ENCODE measurements at places on chromosomes 1 and 21.
A peak's percentile ranks its signal among the peaks of the same experiment; 100 is the strongest.

GRCh38 chr1:110639724-110640386 lies 33.7 kb upstream of the KCNA2 start:
- DNase-seq = no peak

DNA sequence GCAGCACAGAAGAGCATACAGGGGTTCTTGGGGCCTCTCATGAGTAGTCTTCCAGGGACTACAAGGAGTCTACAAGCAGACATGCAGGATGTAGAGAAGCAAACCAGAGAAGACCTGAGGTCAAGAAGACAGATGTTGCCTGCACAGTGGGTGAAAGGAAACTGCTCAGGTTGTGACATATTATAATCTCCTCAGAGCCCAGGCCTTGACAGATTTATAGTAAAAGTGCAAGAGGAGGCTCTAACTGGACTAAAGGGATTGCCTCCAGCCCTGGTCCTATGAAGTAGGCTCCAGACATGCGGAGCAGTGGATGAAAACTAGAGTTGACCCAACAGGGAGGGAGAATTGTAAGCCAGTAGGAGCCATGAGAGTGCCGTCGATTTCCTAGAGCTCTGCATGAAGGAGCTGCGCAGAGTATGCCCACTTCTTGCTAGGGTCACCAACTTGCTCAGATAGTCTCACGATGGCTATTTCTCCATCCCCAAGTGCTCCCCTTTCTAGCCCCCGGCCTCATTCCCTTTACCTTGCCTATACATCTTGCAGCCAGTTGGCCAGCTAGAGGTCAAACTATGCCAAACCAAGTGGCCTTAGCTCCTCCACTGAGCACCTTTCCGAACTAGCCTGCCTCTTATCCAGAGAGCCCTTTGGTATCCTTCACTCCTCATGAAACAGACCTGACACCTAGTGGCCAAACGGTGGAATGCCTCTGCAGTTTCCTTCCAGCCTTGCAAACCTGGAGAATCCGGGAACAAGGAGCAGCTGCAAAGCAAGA lies 36.2 kb upstream of the IPO9 start:
- peak; percentile 72 for DNase-seq

DNA sequence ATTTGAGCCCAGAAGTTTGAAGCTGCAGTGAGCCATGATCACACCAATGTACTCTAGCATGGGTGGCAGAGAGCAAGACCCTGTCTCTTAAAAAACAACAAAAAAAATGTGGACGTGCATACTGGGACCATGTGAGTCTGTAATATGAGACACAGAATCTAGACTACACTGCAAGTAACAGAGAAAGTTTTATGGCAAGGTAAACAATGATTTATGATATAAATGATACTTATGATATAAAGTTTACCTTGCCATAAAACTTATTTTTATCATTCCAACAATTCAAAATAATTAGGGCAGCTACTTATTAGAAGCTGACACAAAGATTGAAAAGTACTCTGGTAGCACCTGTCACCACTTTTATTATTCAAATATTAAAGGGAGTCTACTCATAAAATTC lies 34.7 kb downstream of the WDR26 start:
- no peak for DNase-seq

DNA sequence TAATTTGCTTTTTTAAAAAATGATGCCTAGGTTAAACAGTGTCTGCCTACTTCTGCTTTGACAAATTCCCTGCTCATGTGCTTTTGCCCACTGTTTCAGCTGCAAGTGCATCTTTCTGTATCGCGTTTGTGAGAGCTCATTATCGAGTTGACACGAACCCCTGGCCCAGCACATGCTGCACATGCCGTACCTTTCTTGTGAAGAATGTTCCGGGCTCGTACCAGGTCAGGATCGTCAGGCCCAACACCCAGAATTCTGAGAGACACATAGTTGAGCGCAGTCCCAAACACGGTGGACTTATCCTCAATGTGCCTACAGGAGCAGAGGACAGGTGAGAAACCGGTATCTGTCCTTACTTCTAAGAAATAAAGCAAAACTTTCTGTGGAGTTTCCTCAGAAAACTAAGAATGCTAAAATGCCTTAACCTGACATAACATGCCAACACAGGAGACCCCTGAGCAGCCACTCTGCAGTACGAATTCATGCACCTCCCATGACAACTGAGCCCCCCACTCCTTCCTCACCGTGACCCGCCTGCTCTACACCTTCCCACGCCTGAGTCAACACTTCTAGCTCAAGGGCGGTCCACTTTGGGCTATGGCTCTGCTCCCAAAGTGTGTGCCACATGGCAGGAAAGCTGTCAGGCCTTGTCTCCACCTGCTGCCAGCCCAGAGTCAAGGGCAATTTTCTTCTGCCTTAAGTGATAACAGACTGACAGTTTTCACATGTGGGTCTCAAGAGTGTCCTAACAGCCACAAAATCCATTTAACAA lies 6.7 kb downstream of the LSS start:
- DNase-seq = no peak

DNA sequence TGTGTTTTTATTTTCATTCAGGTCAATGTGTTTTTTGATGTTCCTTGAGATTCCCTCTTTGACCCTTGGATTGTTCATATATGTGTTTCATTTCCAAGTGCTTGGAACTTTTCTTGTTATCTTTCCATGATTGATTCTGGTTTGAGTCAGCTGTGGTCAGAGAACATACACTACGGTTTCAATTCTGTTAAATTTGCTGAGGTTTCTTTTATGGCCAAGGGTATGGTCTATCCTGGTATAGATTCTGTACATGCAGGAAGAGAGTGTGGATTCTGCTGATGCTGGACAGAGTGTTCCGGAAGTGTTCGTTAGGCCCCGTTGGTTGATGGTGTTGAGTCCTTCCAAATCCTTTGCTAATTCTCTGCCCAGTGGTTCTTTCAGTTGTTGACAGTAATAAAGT lies 98.5 kb upstream of the COL6A1 start:
- peak; percentile 5 for DNase-seq

DNA sequence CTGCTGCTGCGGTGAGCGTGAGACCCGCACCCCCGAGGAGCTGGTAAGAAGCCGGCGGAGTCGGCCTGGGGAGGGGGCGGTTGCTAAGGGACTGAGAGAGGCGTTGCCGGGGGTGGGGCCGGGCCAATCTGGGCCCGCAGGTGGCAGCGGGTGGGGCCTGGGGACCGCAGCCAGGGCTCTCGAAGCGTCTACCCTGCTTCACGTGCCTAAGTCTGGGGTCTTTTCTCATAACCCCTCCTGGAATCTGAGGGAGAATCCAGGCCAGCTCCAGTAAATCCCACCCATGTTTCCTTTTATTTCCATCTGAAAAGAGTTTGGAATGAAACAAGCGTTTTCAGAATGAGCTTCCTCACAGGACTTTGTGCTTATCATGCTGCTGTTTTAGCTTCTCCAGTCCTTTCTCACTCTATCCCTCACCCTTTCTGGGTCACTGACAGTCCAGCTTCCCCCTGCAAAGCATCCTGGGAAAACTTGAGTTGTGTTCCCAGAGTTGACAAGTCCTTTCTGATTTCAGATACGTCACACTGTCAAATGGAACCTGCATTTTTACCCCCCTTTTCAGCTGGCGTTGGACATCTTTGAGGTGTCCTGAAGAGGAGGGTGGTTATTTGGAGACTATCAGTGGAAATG lies 431 bp downstream of the CLCN6 start:
- peak; percentile 19 for DNase-seq

DNA sequence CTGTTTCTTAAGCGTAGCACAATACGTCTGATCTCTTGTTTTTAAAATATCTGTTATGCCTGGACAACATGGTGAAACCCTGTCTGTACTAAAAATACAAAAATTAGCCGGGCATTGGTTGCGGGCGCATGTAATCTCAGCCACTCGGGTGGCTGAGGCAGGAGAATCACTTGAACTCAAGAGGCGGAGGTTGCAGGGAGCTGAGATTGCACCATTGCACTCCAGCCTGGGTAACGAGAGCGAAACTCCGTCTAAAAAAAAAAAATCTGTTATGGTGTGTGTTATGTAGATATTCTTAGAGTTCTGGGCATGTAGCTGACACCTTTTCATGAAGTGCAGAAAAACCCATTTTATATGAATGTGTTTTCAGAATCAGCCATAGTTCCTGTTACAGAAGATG lies 38.2 kb downstream of the RABGAP1L start:
- no peak for DNase-seq

- no peak for DNase-seq
These were observed 56.3 kb downstream of the SMYD3 start for GRCh38 chr1:246450611-246451251.

GRCh38 chr1:89826594-89826993 lies 5.8 kb downstream of the LRRC8D start:
- no peak for DNase-seq

DNA sequence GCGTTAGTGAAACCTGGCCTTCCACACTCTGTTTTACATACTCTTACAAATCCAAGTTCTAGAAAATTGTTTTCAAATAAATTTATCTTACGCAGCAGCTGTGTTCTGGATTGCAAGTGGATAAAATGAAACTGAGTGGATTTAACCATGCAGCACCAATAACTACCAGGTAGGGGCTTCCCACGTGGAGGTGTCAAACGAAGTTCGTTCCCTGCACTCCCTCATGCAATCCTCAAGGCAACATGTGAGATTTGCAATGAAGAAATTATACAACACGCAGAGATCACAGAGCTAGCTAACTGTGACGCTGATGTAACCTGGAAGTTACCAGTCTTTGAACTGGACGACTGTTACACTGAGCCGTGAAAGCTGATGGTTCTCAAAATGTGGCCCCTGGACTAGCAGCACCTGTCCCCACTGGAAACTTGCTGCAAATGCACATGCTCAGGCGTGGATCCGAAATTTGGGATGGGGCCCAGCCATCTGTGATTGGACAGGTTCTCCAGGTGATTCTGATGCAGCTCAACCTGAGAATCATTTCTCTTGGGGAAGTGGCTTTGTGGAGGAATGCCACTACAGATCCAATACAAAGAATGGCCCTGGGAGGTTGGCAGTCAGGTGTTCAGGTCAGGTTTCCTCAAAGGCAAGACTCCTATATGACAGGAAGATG lies 36.3 kb downstream of the RSPH1 start:
- DNase-seq = no peak

GRCh38 chr1:205062319-205062718 lies 19.3 kb downstream of the CNTN2 start:
- no peak for DNase-seq

GRCh38 chr1:18280956-18281355 lies 173.4 kb downstream of the IGSF21 start:
- DNase-seq = no peak

DNA sequence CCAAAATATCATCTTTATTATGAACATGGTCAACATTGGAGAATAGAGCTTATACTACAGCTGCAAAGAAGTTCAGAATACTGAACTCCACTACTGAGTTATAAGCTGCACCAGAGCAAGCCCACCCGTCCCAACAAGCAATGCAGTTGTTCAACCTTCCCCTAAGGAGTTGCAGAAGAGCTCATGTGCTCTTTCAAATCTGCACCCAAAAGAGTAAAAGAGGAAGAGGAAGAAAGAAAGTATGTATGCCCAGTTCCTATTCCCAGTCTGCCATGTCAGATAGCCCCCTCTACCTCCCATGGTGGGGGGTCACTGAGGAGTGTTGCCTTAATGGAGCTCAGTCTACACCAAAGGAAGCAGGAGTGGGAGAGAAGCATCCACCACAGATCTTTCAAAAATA lies 6.9 kb downstream of the C1orf162 start:
- no peak for DNase-seq

- DNase-seq = no peak
These were observed 585.7 kb upstream of the CAMK1G start for GRCh38 chr1:208997726-208998312.

- DNase-seq = no peak
These were observed 29.5 kb upstream of the ABCG1 start for GRCh38 chr21:42189431-42189830.

- DNase-seq = no peak
These were observed 13.0 kb upstream of the IL10 start for GRCh38 chr1:206785182-206785765.

DNA sequence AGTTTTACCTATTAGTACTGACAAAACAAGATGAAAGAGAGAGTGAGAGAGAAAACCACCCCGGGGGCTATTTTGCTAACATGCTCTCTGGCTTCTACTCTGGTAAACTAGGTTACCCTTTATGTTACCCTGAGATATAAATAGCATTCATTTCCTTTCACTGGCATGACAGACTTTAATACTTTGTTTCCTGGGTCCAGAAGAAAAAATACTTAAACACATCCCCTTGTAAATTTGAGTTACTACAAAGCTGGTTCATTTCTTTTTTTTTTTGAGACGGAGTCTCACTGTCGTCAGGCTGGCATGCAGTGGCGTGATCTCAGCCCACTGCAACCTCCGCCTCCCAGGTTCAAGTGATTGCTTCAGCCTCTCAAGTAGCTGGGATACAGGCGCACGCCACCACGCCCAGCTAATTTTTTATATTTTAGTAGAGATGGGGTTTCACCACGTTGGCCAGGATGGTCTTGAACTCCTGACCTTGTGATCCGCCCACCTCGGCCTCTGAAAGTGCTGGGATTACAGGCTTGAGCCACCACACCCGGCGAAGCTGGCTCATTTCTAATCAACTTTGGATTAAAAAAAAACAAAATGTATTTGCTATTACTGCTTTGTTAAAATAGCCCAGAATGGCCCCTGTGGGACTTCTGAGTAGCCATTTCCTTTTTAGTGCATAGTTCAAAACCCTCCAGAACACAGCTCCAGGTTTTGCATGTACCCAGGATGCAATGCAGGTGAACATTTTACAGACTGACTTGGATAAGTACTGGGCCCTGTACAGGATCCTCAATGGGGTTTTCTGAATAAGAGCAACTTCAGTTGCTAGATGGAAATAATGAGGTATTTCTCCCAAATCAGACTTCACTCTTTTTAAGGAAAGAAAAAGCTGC lies 20.6 kb downstream of the INPP5B start:
- DNase-seq = no peak

GRCh38 chr1:6046279-6046678 lies 591 bp downstream of the KCNAB2 start:
- no peak for DNase-seq
